Mesothelial cell of epicardium (in vitro differentiated cells): ENCODE measurements at places on chromosomes 12 and 14. TPM values are rescaled to one million over a fixed set of nuclear protein-coding genes. Genes with fewer than 3 reads are reported as not detected.
A peak's percentile ranks its signal among the peaks of the same experiment; 100 is the strongest.

The ACYP1 gene
- 16.7 to 17.5 TPM (median 17.3 TPM) in 3 replicates for total RNA-seq

The KRT81 gene
- total RNA-seq = 0.16 TPM in 1 of 3 replicates, not detected in the others

DNA sequence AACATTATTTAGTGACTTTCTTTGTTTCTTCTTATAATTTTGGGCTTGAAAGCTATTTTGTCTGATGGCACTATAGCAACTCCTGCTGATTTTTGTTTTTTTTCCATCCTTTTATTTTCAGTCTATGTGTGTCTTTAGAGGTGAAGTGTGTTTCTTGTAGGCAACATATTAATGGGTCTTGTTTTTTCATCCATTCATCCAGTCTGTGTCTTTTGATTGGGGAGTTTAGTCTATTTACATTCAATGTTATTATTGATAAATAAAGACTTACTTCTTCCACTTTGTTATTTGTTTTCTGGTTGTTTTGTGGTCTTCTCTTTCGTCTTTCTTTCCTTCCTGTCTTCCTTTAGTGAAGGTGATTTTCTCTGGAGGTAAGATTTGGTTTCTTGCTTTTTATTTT is 198.0 kb downstream of the CRADD start:
- no peak for DNase-seq

DNA sequence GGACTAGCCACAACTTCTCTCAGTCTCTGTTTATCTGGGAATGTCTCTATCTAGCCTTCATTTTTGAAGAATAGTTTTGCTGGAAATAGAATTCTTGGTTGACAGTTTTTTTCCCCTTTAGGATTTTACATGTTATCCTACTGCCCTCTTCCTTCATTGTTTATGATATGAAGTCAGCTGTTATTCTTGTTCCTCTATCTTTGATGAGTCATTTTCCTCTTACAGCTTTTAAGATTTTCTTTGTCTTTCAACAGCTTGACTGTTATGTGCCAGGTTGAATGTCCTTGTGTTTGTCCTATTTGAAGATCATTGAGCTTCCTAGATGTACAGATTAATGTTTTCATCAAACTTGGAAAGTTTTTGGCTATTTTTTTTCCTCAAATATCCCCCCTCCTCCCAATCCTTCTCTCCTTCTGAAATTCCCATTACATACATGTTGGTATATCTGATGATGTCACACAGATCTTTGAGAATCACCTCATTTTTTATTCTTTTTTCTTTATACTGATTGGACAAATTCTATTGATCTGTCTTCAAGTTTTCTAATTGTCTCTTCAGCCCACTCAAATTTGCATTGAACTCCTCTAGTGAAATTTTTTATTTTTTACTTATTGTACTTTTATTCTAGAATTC is 4.5 kb upstream of the GOLGA5 start:
- no peak for DNase-seq

- no peak for DNase-seq
Measured at GRCh38 chr12:2629051-2629450, 165.7 kb upstream of the FKBP4 start.

The SYNDIG1L gene
- total RNA-seq = 0.38 to 0.58 TPM (median 0.38 TPM) in 3 replicates

- DNase-seq = no peak
Measured at GRCh38 chr14:29521526-29522137, 406.0 kb downstream of the PRKD1 start.

DNA sequence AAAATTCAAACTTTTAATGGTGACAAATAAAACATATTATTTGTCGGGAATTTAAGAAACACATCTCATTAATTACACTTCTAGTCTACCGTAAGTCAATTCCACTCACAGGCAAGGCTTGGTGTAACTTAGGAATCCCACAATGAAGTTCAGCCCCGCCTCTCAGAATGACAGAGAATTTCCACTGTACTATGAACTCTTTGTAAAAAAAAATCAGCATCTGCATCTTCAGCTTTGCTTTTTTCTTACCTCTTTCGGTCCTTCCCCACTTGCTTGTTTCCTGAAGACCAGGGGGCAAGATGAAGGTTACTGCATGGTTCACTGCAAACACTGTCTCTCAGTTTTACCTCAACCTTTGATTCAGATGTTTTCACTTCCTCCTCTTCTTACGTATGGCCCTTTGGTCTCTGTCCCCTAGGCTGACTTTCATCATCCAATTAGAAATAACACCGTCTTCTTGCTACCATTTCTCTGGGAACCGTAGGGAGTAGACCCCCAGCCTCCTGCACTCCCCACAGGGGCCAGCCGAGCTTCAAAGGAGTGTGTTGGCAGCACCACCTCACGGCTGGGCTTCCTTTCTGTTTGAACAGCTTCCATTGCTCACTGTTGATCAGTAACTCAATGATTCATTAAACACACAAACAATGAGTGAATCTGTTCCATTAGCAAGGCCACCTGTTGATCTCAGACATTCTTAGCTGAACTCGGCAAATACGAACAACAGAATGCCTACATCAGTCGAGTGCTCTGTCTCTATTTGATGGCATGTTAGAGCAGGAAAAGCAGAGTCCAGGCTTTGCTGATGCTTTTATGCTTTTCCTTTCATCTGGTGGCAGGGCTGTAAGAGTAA is 343.0 kb downstream of the BMP4 start:
- no peak for DNase-seq

- no peak for DNase-seq
Measured at GRCh38 chr12:63814146-63814772, 30.2 kb upstream of the SRGAP1 start.

DNA sequence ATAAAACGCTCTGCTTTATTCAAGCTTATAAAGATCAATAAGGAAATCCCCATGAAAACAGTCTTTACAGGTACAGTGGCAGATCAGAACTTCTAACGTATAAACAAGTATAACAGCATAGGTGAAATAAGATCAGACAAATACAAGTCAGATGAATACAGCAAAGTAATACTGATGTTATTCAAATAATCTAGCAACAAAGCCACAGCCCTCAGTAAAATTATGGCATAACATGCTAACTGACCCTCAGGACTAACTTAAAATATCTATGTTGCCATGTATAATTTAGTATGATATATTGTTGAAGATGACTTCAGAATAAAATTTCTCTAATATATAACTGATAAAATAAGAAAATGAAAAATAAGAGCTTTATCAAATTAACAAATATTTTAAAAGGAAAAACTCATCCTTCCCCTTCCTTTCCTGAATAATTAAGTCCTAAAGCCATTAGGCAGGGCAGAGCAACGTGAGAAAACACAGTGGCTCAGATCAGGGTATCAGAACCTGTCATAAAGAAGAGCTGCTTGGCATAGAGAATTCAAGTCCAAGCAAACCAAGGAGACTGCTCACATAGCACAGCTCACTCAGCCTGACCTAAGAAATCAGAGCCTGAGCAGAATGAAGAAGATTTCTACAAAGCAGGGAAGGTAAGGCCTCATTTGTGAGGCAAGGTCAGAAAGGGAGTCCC is 70.7 kb downstream of the PAWR start:
- no peak for DNase-seq

DNA sequence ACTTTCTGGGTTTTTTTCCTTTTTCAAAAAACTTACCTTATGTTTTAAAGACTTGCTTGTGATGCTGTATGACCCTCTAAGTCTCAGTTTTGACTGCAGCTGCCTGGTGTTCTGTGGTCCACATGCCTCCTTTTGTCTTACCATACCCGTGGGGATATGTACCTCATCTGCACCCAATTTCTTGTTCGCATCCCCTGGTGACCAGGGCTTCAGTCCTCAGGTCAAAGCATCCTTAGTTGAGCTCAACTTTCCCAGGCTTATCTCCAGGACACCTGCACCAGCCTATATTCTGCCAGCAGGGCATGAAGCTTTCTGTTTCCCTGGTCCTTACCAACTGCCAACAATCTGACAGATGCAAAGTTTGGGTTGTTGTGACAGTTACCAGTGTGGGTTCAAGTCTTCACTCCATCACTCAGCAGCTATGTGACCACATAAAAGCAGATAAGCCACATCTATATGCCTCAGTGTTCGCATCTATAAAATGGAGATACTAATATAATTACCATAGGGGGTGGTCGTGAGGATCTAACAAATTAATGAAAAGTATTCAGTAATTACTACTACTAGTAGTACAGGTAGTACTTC is 94.0 kb downstream of the NTF3 start:
- no peak for DNase-seq

The LRIG3 gene
- total RNA-seq = 16.2 to 22.3 TPM (median 20.3 TPM) in 3 replicates

The ZFYVE21 gene
- 32.9 to 40.2 TPM (median 37.3 TPM) in 3 replicates for total RNA-seq

GRCh38 chr12:101954113-101954512 is 76.7 kb downstream of the DRAM1 start:
- no peak for DNase-seq

GRCh38 chr12:112013601-112014402 is 576 bp downstream of the ERP29 start:
- DNase-seq = peak; percentile 27

The SERPINA12 gene
- not detected in 3 replicates for total RNA-seq

DNA sequence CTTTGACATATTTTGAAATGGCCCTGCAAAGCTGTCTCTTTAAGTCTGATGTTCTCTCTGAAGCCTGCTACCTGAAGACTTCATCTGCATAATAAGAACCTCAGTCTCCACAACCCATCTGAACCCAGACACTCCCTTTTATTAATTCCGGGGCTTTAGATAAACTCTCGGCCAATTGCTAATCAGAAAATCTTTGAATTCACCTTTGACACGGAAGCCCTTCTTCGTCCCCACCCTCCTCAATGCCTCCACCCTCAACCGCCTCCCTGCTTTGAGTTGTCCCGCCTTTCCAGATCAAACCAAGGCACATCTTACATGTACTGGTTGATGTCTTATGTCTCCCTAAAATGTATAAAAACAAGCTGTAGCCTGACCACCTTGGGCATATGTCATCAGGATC is 17.6 kb downstream of the OR6J1 start:
- no peak for DNase-seq

The CIROP gene
- not detected in 3 replicates for total RNA-seq

GRCh38 chr14:36916668-36917067 is 255.0 kb downstream of the PAX9 start:
- DNase-seq = no peak

The PRH2 gene
- total RNA-seq = not detected in 3 replicates

The VWF gene
- total RNA-seq = 0.24 to 0.31 TPM (median 0.29 TPM) in 3 replicates

The ANKRD33 gene
- 0.18 to 0.27 TPM (median 0.22 TPM) in 3 replicates for total RNA-seq

- no peak for DNase-seq
Measured at GRCh38 chr14:101557811-101558738, 3.2 kb upstream of the DIO3 start.

DNA sequence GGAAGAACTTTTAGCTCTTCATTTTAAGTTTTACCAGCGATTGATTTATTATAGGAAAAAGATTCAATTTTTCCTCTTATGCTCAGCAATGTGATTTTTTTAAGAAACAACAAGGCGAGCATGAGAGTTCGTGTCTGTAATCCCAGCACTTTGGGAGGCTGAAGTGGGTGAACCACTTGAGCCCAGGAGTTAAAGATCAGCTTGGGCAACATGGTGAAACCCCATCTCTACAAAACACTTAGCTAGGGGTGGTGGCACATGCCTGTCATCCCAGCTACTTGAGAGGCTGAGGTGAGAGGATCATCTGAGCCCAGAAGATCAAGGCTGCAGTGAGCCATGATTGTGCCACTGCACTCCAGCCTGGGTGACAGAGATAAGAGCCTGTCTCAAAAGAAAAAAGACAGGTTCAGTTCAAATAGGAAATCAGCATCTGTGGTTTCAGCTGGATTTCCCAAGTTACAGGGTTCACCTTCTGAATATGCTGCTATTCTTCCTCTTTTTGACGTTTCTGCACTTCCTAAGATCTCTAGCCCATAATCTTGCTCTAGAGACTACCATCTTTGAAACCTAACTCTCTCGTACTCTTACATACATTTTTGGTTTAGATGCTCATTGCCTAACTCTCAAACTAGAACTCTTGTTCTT is 274.7 kb downstream of the SEC23A start:
- no peak for DNase-seq

GRCh38 chr12:52703878-52704277 is 554 bp upstream of the KRT77 start:
- no peak for DNase-seq

DNA sequence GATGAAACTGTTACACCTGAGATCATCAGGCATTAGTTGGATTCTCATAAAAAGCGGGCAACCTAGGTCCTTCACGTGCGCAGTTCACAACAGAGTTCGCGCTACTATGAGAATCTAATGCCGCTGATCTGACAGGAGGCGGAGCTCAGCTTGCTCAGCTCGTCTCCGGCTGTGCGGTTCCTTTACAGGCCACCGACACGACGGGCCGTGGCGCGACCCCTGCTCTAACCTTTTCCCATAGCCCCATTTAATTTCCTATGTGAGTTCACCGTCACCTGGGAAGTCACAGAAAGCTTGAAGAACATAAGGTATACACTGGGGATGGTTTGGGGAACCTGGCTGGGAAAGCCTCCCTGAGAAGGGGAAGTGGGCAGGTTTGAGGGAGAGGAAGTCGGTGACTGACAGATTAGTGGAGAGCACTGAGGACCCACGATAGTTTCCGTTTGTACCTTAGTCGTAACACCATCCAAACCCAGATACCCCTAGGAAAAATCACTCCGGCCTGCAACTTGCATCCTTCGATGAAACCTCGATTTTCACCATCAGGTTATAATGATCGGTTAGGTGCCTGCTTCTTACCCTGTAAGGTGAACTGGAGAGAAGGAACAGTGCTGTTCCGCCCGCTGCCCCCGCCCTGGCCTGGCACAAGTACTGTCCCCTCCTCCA is 2.8 kb upstream of the AAAS start:
- DNase-seq = no peak

- DNase-seq = no peak
Measured at GRCh38 chr14:59330455-59330854, 134.7 kb downstream of the GPR135 start.

The CD163L1 gene
- total RNA-seq = 0.11 to 0.58 TPM (median 0.16 TPM) in 3 replicates

The FOXA1 gene
- 19.3 to 21.8 TPM (median 19.7 TPM) in 3 replicates for total RNA-seq

GRCh38 chr12:96510306-96510764 is 21.0 kb downstream of the CFAP54 start:
- no peak for DNase-seq

The GPRC5D gene
- total RNA-seq = not detected in 3 replicates

DNA sequence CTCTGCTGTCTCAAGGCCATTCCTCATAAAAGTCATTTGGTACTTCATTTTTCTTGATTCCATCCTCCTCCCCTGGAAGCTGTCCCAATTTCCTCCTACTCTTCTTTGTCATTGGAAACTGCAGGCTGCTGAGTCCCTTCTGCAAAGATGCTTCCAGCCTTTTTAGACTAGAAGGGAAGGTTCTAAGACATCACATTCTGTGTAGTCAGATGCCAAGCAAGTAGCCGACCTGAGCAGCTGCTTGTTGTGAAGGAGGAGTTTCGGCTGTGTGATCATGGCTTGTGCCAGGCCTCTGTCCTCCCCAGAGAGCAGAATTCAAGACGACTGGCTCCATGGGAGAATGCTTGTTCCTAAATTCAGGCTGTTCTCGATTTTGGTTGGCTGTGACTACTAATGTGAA is 8.7 kb downstream of the RFC5 start:
- DNase-seq = no peak

DNA sequence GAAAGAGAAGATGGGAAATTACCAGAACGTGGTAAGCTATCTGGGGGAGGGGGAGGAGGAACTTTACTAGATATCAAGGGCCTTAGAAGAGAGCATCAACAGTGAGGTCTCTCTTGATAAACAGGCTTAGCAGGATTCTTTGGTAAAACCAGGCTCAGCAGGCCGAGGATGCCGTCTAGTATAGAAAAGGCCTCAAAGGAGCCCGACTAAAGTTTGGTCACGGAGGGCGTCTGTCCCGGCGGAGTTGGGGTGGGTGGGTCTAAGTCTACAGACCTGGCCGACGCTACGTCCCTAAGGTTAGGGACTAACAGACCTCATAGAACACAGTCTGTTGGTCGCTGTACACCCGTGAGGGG is 538 bp upstream of the TIGAR start:
- no peak for DNase-seq

The SLC4A8 gene
- total RNA-seq = 17.5 to 21.2 TPM (median 17.6 TPM) in 3 replicates
